ENCODE measurements at places on chromosomes 16 and 17.
A peak's percentile ranks its signal among the peaks of the same experiment; 100 is the strongest.

DNA sequence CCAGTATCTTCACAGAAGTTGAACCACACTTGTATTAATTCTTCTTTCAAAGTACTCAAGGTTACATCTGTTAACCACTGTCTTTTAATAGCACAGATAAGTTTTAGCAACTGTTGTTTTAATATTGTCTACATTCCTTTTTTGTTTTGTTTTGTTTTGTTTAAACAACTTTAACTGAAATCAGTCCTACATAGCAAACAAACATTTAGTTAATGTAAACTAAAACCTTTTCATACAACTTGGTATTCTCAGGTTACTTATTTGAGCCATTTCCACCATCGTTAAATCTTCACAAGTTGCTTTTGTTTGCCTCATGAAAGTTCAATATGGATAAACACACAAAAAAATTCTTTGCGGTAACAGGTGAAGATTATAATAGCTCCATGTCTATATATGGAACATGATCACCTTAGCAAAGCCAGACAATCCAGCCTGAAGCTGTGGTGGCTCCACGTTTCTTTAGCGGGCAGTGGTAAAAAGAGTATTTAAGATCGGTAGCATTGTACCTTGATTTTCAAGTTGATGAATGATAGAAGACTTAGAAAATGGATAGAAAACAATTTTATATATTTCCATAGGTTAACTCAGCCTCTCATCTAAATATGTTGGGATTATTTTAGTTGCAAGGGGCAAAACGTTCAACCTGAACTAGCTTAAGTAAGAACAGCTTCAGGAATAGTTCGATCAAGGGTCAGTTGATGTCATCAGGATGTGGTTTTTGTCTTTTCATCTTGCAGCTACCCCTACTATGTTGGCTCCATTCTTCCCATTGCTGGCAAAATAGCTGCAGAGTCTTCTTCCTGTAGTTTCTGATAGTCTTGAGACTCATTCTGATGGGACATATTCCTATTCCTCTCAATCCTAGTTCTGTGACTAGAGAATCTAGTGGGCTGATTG, 182.8 kb downstream of the FTO start:
- no peak for DNase-seq

DNA sequence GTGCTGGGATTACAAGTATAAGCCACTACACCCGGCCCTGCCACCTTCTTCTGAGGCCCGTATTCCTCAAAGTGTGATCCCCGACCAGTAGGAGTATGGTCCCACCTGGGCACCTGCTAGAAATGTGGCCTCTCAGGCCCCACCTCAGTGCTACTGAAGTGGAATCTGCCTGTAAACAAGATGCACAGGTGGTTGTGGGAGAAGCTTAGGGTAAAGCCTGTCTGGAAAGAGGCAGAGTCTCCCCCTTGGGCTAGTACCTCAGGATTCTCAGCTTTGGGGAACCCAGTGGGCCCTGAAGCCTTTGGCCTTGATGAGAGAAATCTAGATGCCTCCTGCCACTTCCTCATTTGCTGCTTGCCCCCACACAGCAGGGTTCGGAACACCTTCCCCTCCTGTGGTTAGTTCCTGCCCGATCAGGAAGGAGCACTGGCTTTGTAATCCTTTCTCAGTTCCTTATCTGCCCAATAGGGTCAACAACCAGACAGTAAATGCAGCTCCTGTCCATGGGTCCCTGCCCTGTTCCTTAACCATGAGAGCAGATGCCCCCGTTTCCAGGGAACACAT, 25.2 kb downstream of the TK2 start:
- no peak for DNase-seq

DNA sequence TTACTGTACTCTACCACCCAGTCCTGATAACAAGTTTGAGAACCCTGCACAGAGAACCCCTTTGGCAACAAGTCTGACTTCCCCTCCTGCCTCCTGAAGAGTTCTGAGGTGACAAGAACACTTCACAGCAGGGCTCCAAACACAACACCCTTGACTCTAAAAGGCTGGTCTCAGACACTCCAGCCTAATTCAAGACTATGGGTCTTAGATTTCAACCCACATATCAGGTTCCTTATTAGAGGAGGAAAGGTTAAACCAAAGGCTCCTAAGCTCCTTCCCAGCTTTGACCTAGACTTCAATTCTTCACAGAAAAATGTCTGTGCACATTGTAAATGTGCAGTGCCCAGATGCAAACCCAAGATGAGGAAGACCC, 23.0 kb downstream of the RANBP10 start:
- no peak for DNase-seq

- DNase-seq = peak; percentile 94
These were observed 49.8 kb upstream of the BAHCC1 start for GRCh38 chr17:81345228-81346089.

GRCh38 chr16:51111759-51112158, 39.3 kb downstream of the SALL1 start:
- no peak for DNase-seq

- DNase-seq = no peak
These were observed 31.2 kb downstream of the PIK3R5 start for GRCh38 chr17:8934346-8934745.

DNA sequence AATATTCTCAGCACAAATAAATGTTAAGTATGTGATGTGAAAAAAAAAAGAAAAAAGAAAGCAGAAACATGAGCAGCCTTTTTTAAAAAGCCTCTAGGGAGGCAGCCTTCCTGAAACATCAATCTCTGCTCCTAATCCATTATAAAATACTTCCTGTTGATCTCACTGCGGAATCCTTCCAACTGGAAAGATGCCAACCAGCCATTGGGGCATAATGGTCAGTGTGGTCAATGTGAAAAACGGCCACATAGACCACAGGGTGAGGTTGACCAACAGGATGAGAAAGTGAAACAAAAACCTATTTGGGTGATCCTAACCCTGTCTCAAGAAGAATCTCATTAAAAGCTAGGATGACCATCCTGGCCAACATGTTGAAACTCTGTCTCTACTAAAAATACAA, 26.1 kb upstream of the ABCA8 start:
- DNase-seq = no peak

DNA sequence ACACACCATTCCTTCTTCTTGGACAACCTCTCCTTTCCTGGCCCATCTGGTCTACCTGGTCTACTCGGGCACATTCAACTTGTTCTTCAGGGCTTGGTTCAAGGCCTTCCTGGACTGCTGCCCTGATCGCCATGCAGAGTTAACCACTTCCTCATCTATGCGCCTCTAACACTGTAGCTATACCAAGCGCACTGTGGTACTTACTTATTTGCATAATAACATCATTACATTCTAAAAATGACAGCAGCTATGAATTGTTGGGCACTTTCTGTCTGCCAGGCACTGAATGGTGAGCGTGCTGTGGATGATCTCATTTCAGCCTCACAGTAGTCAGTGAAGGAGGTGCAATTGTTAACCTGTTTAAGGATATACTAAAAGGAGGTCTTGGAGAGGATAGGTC, 66.9 kb upstream of the SDK2 start:
- DNase-seq = no peak

DNA sequence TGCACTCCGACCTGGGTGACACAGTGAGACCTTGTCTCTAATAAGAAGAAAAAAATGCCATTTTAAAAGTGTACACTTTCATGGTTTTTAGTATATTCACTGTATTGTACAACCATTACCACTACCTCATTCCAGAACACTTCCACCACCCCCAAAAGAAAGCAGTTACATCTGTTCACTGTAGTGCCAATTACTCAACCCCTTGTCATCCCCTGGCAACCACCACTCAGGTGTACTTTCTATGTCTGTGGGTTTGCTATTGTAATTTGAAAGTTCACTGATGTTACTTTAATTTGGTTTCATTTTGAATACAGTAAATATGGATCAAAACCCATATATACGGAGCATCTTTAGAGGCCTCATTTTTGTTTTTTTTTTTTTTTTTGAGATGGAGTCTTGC, 6.1 kb downstream of the ZG16 start:
- no peak for DNase-seq

GRCh38 chr16:77789085-77790008, 983 bp downstream of the VAT1L start:
- peak; percentile 34 for DNase-seq

- DNase-seq = no peak
These were observed 3.0 kb upstream of the CDH15 start for GRCh38 chr16:89168381-89169189.

GRCh38 chr16:82587289-82587688, 39.5 kb upstream of the CDH13 start:
- DNase-seq = no peak

DNA sequence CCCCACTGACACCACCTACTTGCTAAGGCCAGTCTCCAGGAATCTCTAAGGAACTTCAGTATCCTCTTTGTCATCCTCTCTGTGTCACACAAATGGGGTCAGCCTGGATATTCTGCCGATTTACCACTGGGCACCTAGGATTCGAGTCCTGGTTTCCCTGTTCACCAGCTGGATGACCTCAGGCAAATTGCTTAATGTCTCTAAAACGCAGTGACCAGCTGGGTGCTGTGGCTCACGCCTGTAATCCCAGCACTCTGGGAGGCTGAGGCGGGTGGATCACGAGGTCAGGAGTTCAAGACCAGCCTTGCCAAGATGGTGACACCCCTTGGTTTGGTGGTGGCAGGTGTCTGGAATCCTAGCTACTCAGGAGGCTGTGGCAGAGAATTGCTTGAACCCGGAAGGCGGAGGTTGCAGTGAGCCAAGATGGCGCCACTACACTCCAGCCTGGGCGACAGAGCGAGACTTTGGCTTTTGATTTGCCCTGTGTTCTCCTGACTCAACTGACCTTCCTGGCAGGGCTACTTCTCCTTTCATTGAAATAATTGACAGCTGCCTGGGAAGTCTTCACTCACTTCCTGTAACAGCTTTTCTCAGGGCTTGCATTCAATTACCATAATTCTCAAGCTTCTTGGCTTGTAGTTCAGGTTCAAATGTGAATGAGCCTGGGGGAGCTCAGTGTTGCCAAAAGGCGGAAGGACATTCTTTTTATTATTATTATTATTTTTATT, 15.4 kb downstream of the SYCE1L start:
- DNase-seq = no peak

DNA sequence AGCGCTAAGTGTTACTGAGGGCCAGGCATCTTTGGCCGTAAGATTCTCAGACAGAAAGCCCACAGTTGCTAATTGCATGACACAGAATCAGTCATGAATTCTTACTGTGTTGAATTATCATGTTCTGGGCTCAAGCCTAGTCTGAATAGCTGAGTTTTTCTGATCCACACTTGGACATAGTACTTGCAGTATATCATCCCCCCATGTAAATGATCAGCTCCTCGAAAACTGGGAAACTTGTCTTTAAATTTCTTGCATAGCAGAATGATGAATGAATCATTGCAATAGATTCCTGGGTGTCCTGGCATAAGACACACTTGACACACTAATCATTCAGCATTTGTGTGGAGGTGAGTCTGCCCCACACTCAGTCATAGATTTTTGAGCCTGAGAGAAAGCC, 2.2 kb downstream of the MLYCD start:
- no peak for DNase-seq

DNA sequence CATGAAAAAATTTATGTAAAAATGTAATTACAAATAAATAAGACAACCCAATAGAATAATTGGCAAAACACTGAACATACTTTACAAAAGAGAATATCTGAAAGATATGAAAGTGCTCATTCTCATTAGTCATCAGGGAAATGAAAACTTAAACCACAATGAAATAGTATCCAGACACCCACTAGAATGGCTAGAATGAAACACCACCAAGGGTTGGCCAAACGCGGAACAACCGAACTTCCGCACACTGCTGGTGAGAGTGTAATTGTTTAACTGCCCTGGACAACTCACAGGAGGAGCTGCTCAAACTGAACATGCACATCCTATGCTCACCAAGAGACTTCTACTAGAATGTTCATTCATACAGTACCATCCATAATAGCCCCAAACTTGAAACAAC, 5.8 kb upstream of the ZDHHC7 start:
- no peak for DNase-seq

DNA sequence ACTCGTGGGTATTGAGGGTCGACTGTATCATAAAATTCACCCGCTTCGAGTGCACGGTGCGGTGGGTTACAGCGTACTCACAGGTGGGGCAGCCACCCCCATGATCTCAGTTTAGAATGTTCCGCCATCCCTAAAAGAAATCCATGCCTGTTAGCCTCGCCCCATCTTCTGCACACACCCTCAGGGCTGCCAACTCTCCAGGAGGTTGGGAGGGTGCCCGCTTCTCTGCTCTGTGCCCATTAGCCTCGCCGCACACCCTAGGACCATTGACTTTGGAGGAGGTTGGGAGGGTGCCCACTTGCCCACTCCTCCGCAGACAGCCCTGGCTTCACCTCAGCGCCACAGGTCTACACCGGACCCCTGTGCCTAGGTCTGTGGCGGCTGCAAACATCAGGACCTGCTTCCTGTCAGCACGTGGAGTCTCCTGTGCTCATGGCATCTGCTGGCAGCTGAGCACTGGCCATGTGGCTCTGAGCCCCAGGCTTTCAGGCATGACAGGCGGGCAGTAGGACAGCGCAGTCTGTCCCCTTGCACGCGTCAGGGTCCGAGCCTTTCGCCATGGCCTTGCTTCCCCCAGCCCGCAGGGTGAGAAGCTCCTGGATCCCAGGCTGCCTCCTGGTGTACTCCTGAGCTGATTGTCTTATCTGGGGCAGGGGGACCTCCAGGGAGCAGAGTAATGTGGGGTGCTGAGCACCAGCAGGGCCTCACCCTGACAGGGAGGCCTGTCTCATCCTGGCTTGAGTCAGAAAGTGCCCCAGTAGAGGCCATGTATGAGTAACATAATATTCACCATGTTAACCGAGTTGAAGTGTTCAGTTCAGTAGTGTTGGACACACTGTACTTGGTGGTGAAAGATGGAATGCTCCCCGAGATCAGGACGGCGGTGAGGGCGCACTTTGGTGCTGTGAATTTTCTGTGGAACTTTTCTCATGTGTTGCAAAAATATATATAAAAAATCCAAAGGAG, 21.9 kb downstream of the NME3 start:
- DNase-seq = no peak

DNA sequence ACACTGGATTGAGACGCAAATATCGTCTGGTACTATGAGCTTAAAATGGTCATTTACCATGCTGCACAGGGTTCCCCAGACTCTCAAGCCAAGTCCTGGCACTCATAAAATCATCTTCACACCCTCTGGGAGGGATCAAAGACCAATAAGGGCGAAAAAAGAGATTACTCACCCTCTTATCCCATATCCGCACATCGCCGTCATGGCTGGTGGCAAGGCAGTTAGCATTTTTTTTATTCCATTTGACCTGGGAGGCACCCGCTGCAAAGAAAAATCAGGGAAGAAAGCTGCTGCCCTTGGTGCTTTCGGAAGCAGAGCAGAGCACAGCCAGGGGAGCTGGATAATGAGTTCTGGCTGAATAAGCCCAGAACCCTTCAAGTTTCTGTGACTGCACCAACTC, 42.4 kb downstream of the WDR59 start:
- no peak for DNase-seq

DNA sequence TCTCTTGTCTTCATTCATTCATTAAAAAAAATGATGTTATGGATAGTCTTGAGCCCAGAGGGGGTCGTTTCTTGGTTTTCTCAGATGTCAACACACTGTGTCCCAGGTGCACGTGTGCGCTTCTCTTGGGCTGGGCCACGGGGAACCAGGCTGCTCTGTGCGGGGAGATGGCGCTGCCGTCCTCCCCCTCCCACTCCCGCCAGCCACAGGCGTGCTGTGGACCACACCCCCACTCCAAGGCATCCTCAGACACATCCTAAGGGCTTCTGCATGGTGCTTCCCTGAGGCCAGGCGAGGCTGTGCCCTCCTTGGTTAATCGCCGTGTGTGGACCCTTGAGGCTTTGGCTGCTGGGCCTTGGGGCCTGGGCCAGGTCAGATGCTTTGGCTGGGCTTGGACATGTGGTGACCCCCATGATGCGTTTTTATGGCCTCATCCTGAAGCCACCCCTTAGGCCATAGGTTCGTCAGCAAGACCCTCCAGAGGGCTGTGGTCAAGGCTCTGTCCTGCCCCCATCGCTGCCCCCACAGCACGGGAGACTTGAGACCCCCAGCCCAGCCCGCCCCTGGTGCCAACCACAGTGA, 245.7 kb upstream of the CIBAR2 start:
- no peak for DNase-seq
